ENCODE measurements at places on chromosomes 3 and 15.

DNA sequence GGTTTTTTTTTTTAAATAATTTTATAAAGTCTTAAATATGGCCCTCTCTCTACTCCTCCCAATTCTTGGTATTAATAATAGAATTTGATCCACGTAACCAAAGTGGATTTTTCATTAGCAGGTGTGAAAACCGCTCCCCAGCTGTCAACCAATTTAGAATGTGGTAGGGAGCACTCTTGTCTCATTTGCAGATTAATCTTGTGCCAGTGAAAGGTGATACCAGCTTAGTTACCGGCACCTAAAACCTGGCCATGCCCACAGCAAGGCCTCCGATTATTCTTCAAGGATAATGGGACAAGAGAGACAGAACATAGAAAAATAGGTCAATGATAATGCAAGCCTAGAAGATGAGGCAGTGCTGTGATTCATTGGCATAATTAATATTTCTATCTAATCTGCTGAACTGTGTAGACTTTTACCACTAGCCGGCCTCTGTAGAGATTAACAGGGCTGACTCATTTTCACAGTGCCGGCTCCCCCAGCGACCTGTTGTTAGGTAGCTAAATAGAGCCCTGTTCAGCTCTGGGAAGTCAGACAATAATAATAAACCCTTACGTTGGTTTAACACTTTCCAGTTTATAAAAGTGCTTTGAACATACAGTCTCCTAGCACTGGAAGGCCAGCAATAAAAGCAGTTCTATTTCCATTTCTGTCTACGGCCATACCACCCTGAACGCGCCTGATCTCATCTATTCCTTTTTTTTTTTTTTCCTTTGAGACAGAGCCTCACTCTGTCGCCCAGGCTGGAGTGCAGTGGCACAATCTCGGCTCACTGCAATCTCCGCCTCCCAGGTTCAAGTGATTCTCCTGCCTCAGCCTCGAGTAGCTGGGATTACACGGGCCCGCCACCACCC lies 102.9 kb downstream of the SHQ1 start:
- no peak for DNase-seq

DNA sequence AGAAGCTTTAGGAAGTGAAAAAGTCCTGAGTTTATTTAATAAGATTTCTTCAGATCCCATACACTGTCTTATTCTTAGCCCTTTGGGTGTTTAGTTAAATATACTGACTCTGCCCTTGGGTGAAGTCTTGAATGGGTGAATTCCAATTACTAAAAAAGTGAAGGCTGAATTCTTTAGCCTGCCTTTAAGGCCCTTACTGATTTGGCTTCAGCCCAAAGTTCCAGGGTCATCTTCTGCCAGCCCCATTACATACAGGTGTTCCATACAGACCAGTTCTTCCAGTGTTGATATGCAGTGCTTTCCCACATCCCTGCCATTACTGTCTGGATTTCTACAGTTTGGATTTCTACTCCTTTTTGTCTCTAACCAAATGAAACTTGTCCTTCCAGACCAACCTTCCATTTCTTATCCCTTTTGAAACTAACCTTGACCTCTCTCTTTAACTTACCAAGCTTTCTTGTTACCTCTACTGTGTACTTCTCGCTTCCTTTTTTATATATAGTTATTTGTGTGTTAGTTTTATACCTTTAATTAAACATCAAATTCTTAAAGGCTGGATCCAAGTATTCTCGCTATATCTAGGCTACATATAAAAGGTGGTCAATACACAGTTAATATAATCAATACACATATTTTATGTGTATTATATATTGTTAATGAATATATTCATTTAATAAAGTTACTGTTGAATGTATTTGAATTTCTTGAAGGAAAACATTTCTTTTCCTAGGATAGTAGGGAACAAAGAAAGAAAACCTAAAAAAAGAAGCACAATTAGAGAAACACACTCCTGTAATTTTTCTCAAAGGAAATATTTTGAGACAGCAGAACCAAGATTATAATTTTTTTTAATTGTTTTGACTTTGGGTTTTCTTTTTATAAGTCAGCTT lies 15.0 kb downstream of the MBNL1 start:
- no peak for DNase-seq

- DNase-seq = no peak
These were observed 90.9 kb upstream of the SEC13 start for GRCh38 chr3:10411598-10412332.

GRCh38 chr3:175902226-175902625 lies 1043.1 kb downstream of the NAALADL2 start:
- no peak for DNase-seq

DNA sequence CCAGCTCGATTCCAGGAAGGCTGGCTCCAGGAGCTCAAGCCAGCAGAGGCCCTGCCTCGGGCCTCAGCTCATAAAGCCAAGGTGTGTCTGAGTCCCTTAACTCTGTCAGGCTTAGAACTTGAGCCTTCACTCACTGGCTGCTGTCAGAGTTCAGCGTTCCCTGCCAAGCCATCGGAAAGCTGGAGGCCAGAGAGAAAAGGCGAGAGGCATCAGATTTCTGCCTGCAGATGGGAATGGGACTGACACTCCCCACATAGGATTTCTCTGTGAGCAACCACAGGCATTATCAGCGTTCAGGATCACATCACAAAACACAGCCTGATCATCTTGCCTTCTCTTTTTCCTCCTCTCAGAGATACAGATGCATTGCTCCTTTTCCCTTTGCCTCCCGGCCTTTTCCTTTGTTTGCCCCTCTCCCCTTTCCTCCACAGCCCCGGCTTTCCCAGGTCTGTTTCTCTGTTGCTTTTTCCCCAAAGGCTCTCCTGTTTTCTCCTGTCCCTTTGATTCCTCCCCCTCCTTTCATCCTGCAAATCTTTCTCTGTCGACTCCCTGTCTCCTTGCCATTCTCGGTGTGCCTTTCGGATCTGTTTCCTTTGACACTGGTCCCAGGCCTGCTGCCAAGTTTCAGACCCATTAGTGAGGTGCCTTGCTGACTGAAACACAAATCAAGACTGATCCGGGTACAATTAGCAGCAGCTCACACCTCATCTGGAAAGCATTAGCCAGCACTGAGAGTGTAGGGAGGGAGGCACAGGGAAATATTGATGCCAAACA lies 44.5 kb upstream of the BOC start:
- no peak for DNase-seq

- no peak for DNase-seq
These were observed 446.8 kb downstream of the CHL1 start for GRCh38 chr3:643376-643775.

DNA sequence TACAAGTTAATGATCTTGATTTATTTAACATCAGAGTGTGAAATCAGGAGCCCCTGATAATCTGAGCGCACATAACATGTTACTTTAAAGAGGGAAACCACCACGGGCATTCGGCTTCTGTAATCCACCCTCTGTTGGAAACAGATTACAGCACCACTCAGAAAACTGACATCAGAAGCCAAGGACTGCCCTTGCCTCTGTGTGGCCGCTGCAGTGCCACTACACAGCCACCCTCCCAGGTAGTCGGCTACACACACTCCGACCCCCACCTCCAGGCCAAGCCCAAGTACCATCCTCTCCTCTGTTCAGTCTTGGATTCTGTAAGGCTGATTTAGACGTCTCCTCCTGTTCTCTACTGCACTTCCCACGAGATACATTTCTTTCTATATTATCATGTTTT lies 251.7 kb downstream of the GABRB3 start:
- no peak for DNase-seq

DNA sequence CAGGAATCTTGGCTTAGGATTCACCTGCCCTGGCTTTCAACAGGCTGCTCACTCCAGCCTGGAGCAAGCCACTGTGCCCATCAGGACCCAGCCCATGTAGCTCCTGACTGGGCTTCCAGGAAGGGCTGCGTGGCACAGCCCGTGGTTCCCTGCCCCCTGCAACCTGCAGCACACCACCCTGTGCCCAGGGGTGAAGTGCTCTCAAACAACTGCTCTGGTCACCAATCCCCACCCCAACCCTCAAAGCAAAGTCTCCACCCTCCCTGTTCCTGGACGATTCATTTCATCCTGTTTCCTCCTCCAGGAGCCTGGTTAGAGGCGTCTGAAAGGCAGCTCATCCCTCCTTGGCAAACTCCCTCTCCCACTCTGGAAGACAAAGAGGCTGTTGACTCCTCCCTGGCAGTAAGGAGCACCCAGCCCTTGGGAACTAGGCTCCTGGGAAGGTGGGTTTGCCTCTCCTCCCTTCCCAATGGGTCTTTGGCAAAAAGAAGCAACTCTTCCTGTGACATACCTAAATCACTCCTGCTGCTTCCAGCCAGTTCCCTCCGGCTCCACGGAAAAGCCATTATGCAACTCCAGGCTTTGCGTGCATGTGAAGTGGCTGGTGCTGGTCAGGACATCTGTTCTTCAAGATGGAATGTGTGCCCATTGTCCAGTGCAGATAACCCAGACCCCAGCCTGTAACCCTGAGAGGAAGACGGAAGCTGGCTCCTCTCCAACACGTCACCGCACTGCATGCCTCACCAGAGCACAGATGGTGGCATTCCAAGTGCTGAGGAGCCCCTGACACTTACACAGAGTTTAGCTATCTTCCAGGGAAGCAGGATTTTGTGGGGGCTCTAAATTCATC lies 29.1 kb upstream of the VIPR1 start:
- no peak for DNase-seq

DNA sequence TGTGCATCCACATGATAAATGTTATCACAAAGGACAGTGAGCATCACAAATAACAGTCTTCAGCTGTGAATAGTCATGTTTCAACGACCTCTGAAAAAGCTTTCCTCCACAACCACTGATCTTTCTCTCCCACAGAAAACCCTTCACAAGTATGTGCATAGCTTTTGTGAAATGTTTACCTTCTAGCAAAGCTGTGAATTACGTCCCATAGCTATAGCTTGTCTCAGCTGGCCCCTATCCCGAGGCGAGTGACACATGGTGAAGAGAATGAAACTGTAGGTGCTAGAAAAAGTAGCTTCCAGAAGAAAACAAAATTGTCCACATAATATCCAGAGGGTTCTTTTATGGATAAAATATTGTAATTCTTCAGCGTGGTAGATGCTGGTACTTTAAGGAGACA lies 182.0 kb downstream of the FGF12 start:
- no peak for DNase-seq

DNA sequence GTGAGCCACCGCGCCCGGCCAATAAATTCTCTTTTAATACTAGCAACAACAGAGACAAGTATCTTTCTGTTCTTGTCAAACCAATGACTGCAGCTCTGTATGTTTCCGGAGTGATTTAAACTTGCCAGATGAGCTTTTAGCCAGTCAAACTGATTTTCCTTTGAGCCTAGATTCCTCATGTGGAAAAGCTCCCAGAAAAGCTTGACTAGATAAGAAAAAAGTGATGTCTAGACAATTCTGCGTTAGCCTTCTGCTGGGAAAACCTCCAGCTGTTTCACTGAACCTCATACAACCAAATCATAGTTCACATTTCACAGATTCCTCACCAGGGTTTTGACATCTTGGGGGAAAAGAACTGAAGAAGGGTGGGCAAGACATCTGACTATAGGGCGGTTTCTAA lies 78.6 kb downstream of the MAGI1 start:
- DNase-seq = no peak

DNA sequence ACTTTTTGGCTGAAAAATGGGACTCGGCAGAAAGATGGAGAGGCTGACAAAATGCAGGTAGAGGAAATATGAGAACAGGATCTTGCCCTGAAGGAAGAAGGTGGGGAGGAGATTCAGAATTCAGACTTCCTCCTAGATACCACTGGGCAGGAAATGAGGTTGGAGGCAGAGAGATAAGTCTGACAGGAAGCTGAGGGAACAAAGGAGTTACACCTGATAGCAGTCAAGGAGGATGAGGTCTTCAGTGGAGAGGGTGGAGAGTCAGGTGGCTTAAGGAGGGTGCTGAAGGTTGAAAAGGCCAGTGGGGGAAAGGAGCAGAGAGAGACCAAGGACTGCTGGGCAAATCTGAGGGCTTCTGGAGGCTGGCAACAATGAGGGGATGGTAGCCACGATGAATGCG lies 56.8 kb downstream of the CCR4 start:
- no peak for DNase-seq

- DNase-seq = no peak
These were observed 45.2 kb upstream of the PFN2 start for GRCh38 chr3:150015901-150016300.

GRCh38 chr3:122890077-122890719 lies 95.3 kb downstream of the SLC49A4 start:
- DNase-seq = peak; percentile 49

DNA sequence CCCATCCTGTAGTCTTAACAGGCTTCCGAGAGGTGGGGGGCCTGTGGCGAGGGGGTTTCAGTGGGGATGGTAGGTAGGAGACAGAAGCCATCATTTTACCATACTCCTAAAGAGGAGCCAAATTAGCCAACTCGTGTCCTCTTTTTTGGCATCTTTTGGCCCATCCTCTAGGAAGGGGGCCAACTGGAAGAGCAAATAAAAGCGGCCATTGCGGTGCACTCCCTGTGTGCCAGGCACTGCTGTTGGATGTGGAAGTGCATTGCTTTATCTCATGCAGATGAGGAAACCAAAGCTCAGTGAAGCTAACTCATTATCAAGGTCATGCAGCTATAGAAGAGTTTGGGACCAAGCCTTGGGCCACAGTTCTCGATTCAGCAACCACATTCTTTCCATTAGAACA lies 6.1 kb downstream of the SEMA4B start:
- DNase-seq = no peak

DNA sequence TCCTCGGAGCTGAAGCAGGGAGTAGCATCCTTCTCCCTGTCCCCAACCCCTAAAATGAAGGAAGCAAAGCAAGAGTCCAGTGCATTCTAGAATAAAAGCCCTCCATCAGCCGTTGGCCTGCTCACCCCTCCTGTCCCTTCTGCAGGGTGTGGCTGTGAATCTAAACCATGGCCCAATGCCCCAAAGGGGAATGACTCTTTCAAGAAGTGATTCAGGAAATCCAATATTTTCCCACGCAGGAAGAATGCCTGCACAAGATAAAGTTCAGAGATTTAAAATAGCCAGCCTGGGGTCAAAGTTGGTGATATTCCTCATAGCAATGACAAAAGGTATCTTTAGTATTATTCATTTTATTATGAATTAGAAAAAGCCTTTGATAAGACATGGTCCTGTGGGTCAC lies 38.5 kb downstream of the SLCO2A1 start:
- no peak for DNase-seq

- peak; percentile 84 for DNase-seq
These were observed 50.8 kb upstream of the RPL32 start for GRCh38 chr3:12891985-12892839.

DNA sequence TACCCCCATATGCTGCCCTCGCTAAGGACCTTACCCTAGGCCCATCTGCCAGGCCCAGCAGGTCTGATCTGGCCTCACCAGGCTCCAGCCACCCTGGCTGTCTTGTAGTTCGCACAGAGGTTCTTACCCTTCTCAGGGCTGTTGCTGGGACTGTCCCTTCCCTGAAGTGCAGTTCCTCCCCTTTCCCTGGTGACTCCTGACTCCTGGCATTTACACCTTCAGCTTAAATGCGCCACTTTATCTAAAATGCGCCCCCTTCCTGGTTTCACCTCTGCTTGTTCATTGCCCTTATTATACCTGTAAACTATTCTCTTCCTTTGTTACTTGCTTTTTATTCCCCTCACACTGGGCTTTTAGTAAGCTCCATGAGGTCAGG lies 835 bp upstream of the TTLL3 start:
- no peak for DNase-seq

- DNase-seq = no peak
These were observed 406.0 kb upstream of the TMCO5A start for GRCh38 chr15:37528432-37528831.

GRCh38 chr15:39144613-39145499 lies 436.0 kb upstream of the THBS1 start:
- DNase-seq = no peak

- peak; percentile 69 for DNase-seq
These were observed 389 bp downstream of the ARPC4 start for GRCh38 chr3:9793161-9793781.

Measured in inflammatory macrophage treated with lipopolysaccharide for 1 hour (primary cell).